ENCODE measurements at places on chromosomes 6 and 20. TPM values are rescaled to one million over a fixed set of nuclear protein-coding genes. Genes with fewer than 3 reads are reported as not detected.

GRCh38 chr6:147588469-147588868 lies 80.0 kb downstream of the SAMD5 start:
- DNase-seq = no peak

- no peak for DNase-seq
Observed at GRCh38 chr20:12051206-12052163, 133.8 kb downstream of the BTBD3 start.

- DNase-seq = no peak
Observed at GRCh38 chr20:31679357-31680285, 41.9 kb downstream of the COX4I2 start.

DNA sequence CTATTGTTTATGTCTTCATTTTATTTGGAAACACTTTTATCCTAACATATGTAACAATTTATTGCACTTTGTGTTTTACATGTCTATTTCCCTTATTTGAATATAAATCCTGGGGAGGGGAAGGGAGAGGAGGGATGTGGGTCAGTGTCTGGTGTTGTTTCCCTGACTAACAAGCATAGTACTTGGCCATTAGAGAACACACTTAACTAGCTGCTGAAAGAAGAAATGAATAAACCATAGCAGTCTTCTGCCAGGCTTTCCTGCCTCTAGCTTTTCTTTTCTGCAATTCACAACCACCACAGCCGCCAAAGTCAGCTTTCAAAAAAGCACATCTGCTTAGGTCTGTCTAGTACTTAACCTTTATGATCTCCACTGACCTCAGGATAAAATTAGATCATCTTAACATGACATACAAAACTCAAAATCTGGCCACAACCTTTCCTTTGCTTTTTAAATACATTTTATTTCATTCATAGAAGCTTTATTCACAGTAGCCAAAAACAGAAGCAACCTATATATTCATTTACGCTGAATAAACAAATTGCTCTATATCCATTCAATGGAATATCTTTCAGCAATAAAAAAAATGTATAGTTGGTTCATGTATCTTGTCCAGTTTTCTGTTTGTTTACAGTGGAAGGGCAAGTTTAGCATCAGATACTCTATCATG lies 16.3 kb downstream of the PDSS2 start:
- DNase-seq = no peak

RBM24 gene
- total RNA-seq = 13.2 TPM

Measured in A172 (cell line).